Muscle of leg (tissue), 16 donors: ENCODE measurements at places on chromosomes 16 and 17.

DNA sequence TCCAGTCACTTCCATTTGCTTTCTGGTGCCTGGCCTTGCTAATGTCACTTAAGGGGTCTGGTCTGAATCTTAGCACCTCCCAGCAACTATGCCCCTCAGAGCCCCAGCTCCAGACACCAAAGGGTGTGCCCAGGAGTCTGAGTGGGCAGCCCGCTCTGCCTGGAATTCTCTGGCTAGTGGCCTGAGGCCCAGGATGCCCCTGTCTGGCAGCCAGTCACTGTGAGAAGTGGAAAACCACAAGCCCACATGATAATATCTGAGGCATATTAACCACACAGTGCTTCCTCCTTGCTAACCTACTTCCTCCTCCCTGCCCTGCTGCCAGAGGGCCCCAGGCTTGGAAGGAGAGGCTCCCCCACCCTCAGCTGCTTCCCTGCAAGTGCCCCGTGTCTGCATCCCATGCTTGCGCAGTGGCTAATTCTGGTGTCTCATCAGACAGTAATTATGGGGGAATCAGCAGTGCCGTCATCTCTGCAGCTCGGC lies 14.0 kb downstream of the SRCIN1 start:
- no peak for DNase-seq

DNA sequence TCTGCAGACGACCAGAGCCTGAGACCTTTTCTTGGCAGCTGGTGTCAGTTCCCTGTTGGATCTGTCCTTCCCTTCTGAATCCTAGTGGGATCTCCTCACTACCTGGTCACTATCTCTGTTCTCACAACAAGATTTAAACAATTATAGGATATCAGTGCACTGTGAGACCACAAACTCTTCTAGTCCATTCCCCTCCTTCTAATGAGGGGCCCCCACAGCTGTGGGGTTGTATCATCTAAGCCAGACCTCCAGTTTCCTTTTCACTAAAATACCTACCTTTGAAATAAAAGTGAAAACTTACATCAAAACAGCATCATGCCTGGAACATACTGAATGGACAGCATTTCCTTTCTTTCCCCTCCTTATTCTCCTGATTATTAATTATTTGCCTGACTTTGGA lies 233.2 kb downstream of the PRKCA start:
- no peak for DNase-seq

- DNase-seq: no peak
These were observed 27.4 kb downstream of the USP43 start for GRCh38 chr17:9672691-9673090.

GRCh38 chr17:68706356-68706920 lies 105.3 kb upstream of the FAM20A start:
- DNase-seq: no peak

DNA sequence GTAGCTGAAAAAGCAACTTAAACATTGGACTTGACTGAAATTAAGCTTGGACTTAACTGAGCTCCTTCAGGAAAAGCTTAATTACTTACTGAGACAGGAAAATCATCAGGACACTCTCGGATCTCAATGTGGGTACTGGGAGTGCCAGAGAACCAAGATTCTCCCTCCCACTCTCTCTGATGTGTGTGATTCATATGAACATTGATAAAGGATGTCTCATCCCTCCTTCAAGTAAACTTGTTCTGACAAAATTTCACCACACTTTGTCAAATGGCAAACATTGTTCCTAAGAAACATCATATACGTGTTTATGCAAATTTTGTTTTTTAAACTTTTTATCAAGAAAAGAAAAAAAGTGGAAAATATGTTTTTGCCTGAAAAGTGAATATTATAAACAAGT lies 4.1 kb upstream of the SLFN5 start:
- no peak for DNase-seq

- DNase-seq: no peak
These were observed 33.7 kb downstream of the TOM1L2 start for GRCh38 chr17:17938388-17939107.

GRCh38 chr16:89370081-89370511 lies 120.3 kb downstream of the ANKRD11 start:
- no peak for DNase-seq

DNA sequence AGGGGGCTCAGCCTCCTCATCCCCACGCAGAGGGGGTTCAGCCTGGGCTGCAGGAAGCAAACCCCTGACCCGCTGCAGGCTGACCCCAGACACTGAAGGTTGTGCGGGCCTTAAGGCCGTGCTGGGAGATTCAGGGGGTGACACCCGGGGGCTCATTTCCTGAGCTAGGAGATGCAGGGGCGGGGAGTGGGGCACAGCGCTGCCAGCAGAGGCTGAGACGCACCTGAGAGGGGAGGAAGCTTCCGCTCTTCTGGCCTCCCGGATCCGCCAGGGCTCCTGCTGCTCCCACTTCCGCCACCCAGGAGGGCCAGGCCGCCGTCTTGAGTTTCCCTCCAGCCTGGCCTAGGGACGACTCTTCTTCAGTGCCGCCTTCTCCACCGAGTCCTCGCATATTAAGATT lies 173.2 kb upstream of the FOXF1 start:
- DNase-seq: no peak

DNA sequence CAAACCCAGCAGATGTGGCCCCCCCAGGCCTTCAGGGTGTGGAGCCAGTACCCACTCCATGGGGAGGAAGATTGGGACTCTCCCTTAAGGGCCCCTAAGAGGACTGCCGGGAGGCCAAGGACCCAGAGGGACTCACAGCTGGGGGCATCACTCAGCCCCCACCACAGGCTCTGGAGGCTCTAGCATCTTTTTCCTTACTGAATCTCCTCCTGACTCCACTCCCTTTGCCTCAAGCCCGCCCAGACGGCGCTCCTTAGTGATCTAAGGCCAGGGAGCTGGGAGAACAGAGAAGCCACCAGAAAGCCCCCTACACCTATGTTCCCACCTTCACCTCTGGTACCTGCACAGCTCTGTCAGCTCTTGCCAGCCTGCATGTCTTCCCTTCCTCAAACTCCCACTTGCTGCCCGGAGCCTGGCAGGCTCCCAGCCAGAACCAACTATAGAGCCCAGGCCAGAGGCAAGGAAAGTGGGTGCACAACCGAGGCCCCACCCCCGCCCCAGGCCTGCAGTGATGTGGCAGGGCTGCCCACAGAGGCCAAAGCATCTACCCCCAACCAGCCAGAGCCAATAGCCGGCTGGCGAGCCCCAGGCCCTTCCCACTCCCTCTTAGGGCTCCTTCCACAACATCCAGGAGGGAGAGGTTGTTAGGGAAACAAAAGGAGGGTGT lies 22.3 kb upstream of the MPO start:
- no peak for DNase-seq

GRCh38 chr17:10956821-10957220 lies 118.9 kb upstream of the PIRT start:
- DNase-seq: peak; percentile 39

- no peak for DNase-seq
These were observed 95.5 kb downstream of the CHD9NB start for GRCh38 chr16:52957199-52957598.

- peak; percentile 53 for DNase-seq
These were observed 21.1 kb downstream of the RARA start for GRCh38 chr17:40329839-40330794.

DNA sequence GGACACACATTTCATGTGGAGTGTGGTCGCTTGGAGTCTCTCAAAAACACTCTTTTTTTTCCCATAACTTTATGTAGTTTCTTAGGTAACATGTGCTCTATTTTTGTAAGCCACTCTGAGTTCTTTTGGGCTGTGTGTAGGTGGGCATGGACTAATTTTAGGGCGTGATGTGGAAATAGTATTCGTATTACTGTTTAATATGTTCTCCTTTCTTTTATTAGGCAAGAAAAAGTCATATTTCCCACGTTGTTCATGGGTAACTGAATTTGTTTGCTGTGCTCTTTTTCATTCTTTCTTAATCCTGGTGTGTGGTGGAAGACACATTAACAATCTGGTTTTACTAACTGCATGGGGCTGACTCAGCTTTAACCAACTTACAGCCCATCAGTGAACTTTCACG lies 27.4 kb downstream of the NDEL1 start:
- no peak for DNase-seq

- DNase-seq: peak; percentile 53
These were observed 333 bp downstream of the MAFG start for GRCh38 chr17:81927152-81927652.

- DNase-seq: no peak
These were observed 53.3 kb upstream of the DLX4 start for GRCh38 chr17:49915670-49916069.

- no peak for DNase-seq
These were observed 33.2 kb downstream of the EEF2K start for GRCh38 chr16:22239131-22239805.

GRCh38 chr17:36501963-36502362 lies 15.5 kb downstream of the ZNHIT3 start:
- no peak for DNase-seq

GRCh38 chr16:5031601-5032000 lies 2.1 kb downstream of the NAGPA start:
- no peak for DNase-seq

- DNase-seq: no peak
These were observed 6.6 kb upstream of the TSPOAP1 start for GRCh38 chr17:58335061-58335731.

DNA sequence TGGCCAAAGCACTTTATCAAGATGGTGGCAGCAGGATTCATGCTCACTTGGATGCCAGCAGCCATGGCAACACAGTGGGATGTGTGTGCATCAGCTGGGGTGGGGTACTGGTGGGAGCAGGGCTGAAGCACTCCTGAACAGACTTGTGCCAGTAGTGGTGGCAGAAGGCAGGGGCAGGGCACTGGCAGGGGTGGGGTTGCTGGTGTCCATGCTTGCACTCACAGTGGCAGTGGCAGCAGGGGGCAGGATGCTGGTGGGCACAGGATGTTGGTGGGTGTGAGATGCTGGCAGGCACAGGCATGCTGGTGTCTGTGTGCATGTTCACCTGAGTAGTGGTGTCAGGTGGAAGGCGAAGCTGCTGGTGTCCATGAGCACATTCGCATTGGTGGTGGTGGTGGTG lies 161.0 kb upstream of the PMFBP1 start:
- DNase-seq: no peak

DNA sequence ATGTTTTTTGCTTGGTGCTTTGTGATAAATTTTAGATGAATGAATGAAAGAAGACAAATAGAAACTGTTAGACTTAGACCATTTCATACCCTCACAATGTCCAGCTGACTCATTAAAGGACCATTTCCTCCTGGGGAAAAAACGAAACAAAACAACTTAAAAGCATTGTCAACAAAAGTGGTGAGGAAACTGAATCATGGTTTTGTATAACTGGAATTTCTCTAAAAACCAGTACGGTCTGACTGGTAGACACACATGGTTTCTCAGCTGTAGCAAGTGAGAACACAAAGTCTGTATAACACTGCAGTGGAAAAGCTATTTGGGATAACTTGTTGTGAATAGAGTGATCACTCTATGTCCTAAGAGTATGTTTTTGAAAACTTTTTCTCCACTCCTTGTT lies 5.3 kb upstream of the DDX52 start:
- DNase-seq: peak; percentile 12
